ENCODE measurements at places on chromosomes 2 and 18. TPM values are rescaled to one million over a fixed set of nuclear protein-coding genes. Genes with fewer than 3 reads are reported as not detected.

MALL gene
- total RNA-seq, result 2.9 TPM

CASP8 gene
- total RNA-seq, result 1.6 TPM

GPR45 gene
- 0.82 TPM for total RNA-seq

ALPP gene
- not detected for total RNA-seq

RIT2 gene
- total RNA-seq, result 29.3 TPM

TRABD2A gene
- 0.41 TPM for total RNA-seq

SPC25 gene
- total RNA-seq, result 5.3 TPM

DNAJC5G gene
- not detected for total RNA-seq

SERPINB3 gene
- total RNA-seq, result not detected

C1QL2 gene
- total RNA-seq, result 0.41 TPM

HS6ST1 gene
- 51.8 TPM for total RNA-seq

TLX2 gene
- total RNA-seq, result not detected

Data from frontal cortex (tissue), 4 donors.